ENCODE measurements at places on chromosomes 11 and 22. TPM values are rescaled to one million over a fixed set of nuclear protein-coding genes. Genes with fewer than 3 reads are reported as not detected.

ANO1 gene
- total RNA-seq, result 40.8 TPM

CHADL gene
- 3.7 TPM for total RNA-seq

NXPE1 gene
- total RNA-seq, result not detected

PRR33 gene
- total RNA-seq, result not detected

ASCC2 gene
- total RNA-seq, result 62.6 TPM

MS4A3 gene
- not detected for total RNA-seq

KRTAP5-8 gene
- total RNA-seq, result not detected

DNA sequence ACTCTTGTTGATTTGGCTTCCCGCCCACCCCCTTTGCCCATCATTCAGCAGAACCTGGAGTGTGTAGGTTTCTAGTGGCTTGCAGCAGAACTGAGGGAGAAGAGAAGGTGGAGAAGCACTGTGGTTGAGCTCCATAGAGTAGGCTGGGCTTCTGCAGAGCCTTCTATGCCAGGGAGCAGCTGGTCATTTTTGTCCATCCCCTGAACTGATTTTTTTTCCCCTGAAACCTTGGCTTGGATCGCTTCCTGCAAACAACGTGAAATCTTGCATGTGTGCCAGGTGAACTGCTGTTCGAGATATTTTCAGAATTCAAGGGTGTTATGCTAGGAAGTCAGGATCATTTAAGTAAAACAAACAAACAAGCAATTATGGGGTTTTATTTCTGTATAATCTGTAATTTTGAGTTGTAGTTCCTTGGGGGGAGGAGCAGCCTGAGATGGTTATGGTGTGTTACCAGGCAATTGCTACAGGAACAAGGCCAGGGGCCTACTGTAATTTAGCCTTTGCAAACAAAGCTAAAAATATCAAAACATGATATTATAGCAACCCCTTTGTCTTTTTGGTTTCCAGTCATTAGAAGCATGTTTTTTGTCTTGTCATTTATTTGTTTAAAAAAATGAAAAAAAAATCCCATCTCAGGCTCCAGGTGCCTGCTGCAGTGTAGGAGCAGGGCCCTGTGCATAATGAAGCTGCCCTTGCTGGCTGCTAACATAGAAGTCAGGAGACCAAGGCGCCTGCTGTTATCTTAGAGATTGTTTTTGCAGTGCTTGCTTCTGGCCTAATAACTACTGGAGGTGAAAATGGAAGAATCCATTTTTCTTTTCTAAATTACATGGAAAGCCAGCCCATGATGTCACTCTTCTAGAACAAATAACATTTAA is 152.4 kb upstream of the TTC12 start:
- peak overlapping the region; percentile 40 for H3K27ac ChIP-seq
- H3K4me3 ChIP-seq, result no peak overlapping the region
- no peaks in the 10 kb centered on the region for H3K27me3 ChIP-seq
- peak; percentile 84 for DNase-seq
- H3K4me1 ChIP-seq, result peaks cover 25% of the 10 kb centered on the region

DNA sequence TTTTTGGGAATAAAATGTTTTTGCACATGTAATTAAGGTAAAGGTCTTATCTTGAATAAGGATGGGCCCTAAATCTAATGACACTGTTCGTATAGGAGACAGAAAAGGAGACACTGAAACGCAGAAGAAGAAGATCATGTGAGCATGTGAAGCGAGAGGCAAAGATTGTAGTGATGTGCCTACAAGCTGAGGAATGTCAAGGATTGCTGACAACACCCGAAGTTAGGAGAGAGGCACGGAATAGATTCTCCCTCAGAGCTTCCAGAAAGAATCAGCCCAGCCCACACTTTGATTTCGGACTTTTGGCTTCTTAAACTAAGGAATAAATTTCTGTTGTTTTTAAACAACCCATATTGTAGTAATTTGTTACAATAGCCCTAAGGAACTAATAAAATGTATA is 4.1 kb upstream of the BLID start:
- H3K4me3 ChIP-seq, result no peak overlapping the region
- H3K36me3 ChIP-seq, result no peaks in the 10 kb centered on the region
- peaks cover 22% of the 10 kb centered on the region for H3K4me1 ChIP-seq
- H3K27me3 ChIP-seq, result no peaks in the 10 kb centered on the region

DNA sequence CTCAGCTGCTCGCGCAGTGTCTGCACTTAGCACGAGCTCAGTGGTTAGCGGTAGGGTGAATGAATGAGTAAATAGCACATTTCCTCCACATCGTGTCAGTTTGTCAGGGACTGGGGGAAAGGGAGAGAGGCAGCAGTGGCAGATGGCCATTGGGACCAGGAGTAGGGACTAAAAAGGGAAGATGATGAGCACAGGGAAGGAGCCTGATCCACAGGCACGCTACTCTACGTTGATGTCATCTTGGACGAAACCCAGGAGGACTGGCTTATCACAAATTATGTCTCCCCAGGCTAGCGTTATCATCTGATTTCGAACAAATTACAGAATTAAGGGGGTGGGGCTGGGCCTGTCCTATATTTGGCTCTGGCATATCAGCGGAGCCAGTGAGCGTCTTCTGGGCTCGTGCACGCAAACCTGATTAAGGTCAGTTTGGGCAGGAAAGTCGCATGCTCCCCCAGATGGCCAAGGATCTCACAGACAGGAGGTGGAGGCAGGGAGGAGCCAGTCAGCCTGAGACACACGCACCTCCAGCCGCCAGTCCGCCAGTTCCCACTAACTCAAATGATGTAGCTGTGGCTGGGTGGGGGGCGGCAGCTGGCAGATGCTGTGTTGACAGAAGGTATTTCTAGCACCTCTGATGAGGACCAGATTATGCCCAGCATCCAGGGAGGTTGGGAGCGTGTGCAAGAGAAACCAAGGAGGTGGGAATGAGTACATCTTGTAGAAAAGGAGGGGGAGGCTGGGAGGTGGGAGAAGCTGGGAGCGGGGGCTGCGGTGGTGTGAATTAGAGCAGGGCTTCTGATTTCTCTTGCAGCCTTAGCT is 97.4 kb upstream of the PRDM11 start:
- H3K4me1 ChIP-seq, result peaks cover 31% of the 10 kb centered on the region
- no peak for DNase-seq
- no peaks in the 10 kb centered on the region for H3K27me3 ChIP-seq
- H3K4me3 ChIP-seq, result no peak overlapping the region

DNA sequence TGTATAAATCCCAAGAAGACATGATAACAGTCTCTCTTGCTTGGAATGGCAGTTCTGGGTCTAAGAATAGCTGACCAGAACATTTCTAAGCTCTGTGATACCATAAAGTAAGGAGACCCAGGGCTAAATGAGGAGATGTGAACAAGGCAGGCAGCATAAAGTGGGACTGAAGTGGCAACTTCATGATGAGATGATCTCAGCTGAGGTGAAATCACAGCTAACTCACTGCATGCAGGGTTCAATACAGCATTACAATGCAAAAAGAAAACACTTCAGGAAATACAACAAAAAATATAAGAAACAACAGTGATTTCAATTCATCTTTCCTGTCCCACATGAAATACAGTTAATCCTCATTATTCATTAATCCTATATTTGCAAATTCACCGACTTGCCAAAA is 44.6 kb downstream of the MRE11 start:
- H3K27ac ChIP-seq, result no peak overlapping the region
- peaks cover 6% of the 10 kb centered on the region for H3K4me1 ChIP-seq
- no peak for DNase-seq
- H3K27me3 ChIP-seq, result no peaks in the 10 kb centered on the region

- H3K27me3 ChIP-seq, result no peaks in the 10 kb centered on the region
- H3K27ac ChIP-seq, result no peak overlapping the region
- no peaks in the 10 kb centered on the region for H3K36me3 ChIP-seq
- H3K4me1 ChIP-seq, result no peaks in the 10 kb centered on the region
- DNase-seq, result no peak
These were observed 15.4 kb downstream of the FAM181B start for GRCh38 chr11:82718307-82718706.

DNA sequence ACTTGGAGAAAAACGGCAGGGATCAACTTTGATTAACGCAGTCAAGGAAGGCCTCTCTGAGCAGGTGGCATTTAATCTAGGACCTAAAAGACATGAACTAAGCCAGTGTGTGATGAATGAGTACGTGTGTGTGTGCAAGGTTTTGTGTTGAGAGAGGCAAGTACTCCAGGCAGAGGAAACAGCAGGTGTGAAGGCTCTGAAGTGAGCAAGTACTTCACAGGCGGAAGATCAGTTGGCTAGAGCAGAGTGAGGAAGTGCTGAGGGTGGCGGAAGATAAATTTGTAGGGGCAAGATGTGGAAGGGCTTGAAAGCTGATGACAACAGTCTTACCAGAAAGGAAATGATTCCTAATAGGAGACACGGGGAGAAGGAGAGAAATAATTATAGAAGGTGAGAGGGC is 6.8 kb downstream of the APIP start:
- no peak overlapping the region for H3K4me3 ChIP-seq
- no peak for DNase-seq
- no peaks in the 10 kb centered on the region for H3K27me3 ChIP-seq
- H3K4me1 ChIP-seq, result peaks cover 1% of the 10 kb centered on the region
- no peaks in the 10 kb centered on the region for H3K36me3 ChIP-seq
- H3K27ac ChIP-seq, result no peak overlapping the region

GRCh38 chr11:36240801-36241200 is 48.4 kb downstream of the COMMD9 start:
- H3K4me3 ChIP-seq, result no peak overlapping the region
- no peaks in the 10 kb centered on the region for H3K27me3 ChIP-seq
- no peaks in the 10 kb centered on the region for H3K36me3 ChIP-seq
- no peaks in the 10 kb centered on the region for H3K4me1 ChIP-seq
- H3K27ac ChIP-seq, result no peak overlapping the region

GRCh38 chr11:107549253-107549953 is 16.1 kb downstream of the ALKBH8 start:
- H3K27ac ChIP-seq, result no peak overlapping the region
- H3K4me3 ChIP-seq, result no peak overlapping the region
- H3K4me1 ChIP-seq, result peaks cover 11% of the 10 kb centered on the region
- DNase-seq, result no peak

GRCh38 chr11:103338621-103339484 is 229.6 kb downstream of the DYNC2H1 start:
- no peaks in the 10 kb centered on the region for H3K27me3 ChIP-seq
- DNase-seq, result no peak
- H3K4me1 ChIP-seq, result no peaks in the 10 kb centered on the region

DNA sequence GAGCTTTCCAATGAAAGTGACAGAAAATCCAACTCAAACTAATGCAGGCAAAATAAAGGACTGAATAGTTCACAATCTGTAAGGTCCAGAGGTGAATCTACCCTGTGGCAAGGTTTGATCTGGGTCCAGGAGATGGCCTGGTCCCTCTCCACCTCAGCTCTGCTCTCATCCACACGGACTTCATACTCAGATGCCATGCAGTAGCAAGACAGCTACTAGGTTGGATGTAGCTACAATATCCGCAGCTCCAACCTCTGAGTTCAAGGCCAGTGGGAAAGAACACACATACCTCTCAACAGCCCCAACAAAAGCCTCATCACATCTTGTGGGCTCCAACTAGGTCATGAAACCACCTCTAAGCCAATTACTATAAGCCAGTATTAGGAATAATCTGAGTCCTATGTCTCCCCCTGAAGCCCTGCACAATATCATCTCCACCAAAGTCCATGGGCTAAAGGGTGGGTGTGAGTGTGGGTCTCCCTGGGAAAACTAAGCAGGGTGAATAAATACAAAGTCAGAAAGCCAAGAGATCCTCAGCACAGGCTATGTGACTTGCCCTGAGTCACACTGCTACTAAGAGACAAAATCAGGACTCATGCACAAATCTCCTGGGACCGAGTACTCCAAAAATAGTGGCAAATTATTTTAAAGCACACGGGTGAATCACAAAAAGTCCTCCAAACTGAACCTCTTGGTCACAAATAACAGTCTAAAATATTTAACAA is 78.8 kb downstream of the LARGE1 start:
- H3K36me3 ChIP-seq, result no peaks in the 10 kb centered on the region
- H3K27me3 ChIP-seq, result no peaks in the 10 kb centered on the region
- peak overlapping the region; percentile 6 for H3K27ac ChIP-seq
- no peak overlapping the region for H3K4me3 ChIP-seq
- H3K4me1 ChIP-seq, result peaks cover 34% of the 10 kb centered on the region
- DNase-seq, result no peak

DNA sequence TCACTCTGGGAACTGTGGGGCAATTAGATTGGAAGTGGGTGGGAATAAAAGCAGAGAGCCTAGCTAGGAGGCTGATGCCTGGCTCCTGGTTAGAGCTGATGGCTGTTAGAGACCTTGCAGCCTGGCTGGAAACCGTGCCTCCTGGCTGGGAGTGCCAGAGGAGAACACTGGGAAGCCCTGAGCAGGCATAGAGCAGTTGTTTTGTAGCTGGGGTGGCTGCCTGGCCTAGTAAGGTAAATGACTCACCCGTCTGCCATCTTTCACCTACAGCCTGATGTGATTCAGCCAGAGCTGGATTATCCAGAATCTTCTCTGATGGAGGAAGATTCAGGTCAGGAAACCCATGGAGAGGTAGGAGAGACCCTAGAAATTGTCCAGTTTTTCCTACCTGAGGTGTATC is 6.1 kb downstream of the UQCR10 start:
- H3K4me3 ChIP-seq, result no peak overlapping the region
- H3K36me3 ChIP-seq, result peaks cover 5% of the 10 kb centered on the region
- DNase-seq, result no peak
- peaks cover 15% of the 10 kb centered on the region for H3K4me1 ChIP-seq
- H3K27ac ChIP-seq, result no peak overlapping the region

Measured in vagina (tissue), 2 donors.